ENCODE measurements at places on chromosomes 7 and 10.

DNA sequence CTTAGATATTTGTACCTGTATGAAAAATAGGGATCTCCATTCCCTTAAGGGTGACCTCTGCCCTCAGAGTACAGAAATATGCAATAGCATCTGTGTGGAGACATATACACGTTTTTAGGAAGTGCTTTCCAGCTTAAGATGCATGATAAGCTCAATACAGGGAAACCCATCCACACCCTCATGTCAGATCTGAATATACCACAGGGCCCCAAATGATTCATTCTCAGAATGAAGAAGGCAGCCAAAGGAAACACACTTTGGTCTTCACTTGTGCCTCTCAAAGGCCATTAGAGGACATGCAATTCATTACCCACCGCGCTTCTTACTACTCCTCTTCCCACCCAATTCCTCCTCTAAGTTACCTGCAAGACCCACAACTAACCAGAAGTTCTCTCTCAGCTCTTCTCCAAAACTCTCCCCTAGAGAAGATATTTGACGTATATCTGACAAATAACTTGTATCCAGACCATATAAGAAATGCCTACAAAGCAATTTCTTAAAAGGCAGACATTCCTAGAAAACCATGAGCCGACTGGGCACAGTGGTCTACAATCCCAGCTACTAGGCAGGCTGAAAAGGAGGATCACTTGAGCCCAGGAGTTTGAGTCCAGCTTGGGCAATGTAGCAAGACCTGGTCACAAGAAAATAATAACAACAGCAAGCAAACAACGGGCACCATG lies 103.0 kb downstream of the OAT start:
- no peak for DNase-seq

DNA sequence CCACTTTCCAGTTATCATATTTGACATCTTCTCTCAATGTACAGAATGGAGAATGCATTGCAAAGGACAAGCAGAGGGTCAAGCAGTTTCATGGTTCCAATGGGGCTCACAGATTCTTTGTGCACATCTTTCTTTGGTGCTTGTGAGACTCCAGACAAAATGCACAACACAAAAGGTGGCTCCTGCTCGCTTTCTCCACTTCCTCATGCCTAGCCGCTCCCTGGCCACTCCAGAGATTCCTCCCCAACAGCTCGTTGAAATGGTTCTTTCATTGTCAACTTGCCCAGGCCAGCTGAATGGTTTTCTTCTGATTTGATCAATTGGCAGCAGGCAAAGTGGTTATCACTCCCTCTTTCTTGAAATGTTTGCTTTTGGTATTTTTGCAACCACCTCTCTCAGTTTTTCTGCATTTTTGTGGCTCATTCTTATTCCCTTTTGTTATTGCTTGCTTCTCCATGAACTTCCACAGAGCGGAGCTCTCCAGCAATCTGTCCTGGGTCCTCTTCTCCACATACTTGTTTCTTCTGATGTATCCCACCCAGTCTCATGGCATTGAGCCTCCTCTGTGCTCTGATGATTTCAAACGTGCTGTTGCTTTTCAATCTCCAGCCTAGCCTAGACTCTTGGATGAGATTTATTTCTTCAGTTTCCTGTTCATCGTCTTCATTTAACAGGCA lies 507.8 kb upstream of the MKI67 start:
- DNase-seq = no peak

DNA sequence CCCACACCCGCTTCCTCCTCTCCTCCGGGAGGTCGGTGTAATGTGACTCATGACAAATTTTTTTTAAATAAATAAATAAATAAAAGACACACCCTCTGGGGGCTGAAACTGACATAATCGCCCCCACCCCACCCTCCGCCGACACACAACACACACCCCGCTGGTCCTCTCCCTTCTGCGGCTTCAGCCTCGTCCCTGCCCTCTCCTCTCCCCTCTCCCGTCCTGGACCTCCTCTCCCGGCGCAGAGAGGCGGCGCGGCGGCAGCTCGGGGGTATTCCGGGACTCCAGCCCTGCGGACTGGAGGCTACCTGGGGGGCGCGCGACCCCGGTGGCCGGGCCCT lies 686 bp downstream of the ABI1 start:
- peak; percentile 50 for DNase-seq

DNA sequence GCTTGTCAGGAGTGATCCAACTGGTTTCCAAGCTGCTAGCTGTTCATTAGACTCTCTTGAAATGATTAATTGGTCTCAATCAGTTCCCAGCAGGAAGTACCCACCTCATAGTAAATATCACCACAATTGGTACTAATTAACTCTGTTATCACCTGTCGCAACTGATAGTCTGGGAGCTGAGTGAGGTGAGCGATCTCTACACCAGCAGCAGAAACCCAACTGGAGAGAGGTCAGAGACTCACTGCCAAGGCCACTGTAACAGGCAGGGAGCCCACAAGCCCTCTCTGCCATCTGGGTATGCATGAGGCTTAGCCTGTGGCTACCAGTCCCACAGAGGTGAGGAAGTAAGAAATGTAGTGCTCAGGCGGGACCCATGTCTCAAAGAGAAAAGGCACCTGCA lies 245.5 kb downstream of the DYNC1I1 start:
- no peak for DNase-seq

DNA sequence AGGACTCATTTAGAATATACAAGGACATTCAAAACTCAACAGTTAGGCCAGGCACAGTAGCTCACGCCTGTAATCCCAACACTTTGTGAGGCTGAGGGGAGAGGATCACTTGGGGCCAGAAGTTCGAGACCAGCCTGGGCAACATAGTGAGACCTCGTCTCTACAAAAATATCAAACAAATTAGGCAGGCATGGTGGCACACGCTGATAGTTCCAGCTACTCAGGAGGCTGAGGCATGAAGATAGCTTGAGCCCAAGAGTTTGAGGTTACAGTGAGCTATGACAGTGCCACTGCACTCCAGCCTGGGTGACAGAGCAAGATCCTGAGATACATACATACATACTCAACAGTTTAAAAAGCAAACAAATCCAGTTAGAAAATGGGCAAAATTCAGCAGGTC lies 44.9 kb downstream of the GNA12 start:
- DNase-seq = no peak

GRCh38 chr10:103921750-103922195 lies 3.8 kb upstream of the STN1 start:
- DNase-seq = peak; percentile 30

GRCh38 chr7:56229631-56230030 lies 113.4 kb upstream of the NUPR2 start:
- DNase-seq = no peak

DNA sequence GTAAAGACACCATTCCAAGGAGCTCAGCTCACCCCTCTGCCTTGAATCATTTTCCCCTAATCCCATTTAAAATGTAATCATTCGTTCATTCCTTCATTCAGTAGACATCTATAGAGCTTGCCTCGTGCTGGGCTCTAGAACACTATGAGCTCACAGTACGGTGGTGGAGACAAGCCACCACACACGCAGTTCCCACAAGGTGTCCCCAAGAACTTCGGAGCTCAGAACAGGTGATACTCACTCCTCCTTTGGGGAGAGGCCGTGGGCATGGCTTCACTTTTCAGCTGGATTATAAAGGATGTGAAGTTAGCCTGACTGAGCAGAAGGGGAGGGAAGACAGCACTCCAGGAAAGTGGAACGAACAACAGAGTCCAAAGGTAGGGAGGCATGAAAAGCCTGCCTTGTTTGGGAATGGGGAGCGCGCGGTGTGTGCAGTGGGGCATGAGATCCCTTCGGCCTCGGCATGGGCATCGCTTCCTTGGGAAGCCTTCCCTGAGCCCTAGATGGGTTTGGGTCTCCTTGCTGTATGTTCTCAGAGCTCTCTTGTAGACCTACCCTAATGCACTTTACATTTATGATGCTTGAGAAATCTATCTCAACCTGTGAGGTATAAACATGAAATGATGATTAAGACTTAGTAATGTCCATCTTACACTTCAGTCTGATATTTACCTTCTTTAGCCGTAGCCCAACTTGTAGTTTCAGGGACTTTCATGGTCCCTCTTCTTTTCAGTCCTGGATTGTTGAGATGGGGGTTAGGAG lies 809 bp upstream of the OGA start:
- DNase-seq = no peak

- no peak for DNase-seq
These were observed 93.5 kb upstream of the NEBL start for GRCh38 chr10:20990604-20991003.

DNA sequence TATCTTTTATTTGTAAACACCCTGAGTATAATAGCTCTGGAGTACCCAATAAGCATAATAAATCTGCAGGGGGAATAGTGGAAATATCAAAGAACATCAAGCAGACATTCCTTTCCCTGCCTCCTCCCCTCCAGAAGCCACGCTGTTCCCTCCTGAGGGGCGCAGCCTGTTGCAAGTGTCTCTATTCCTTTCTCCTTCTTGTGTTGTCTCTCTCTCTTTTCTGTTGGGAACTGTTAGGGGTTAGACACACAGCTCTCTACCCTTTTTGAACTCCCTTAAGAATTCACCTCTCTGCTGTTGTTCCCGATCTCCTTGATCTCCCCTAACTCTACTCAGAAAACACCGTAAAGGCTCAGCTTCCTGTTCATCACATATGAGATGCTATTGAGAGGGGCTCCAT lies 178.0 kb upstream of the FZD1 start:
- no peak for DNase-seq

- no peak for DNase-seq
These were observed 68.2 kb downstream of the C10orf105 start for GRCh38 chr10:71651428-71651827.

DNA sequence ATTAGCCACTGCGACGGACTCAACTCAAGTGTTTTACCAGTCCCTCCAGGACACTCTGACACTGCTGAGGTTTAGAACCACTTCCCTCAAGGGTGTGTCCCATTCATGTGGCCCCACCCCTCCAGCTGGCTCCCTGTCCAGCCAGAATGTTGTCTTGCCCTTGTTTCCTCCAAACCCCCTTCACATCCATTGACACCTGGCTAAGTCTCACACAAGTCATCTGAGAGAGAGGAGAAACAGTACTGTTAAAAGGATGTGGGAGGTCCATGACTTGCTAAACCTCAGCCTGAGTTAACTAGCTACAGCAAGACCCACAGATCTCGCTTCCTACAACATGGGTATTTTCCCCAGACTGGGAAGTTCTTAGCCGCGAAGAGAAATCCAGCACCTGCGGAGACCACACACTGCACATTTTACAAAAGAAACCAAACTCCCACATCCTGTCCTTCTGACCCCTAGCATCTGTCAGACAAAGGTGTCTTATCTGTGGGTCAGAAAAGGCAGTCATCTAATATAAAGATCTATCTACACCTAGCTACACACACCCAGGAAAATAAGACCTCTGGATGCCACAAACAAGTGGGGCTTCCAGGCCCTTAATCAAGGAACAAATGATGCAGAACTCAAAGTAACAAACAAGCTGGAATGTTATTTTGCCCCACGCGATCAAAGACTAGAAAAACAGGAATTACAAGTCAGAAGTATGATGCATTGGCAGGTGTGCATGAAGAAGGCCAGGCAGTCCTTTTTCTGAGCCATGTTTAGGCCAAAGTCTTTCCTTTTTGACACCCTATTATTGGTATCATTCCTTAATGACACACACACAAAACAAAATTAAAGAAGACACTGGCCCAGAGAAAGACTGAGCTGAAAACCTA lies 13.9 kb downstream of the OSBPL3 start:
- DNase-seq = peak; percentile 40
